ENCODE measurements at places on chromosomes 7 and 10.

- no peak for DNase-seq
Measured at GRCh38 chr7:106791526-106791925, 73.6 kb upstream of the PIK3CG start.

GRCh38 chr7:11706666-11707605, 125.1 kb downstream of the THSD7A start:
- DNase-seq, result peak; percentile 43

DNA sequence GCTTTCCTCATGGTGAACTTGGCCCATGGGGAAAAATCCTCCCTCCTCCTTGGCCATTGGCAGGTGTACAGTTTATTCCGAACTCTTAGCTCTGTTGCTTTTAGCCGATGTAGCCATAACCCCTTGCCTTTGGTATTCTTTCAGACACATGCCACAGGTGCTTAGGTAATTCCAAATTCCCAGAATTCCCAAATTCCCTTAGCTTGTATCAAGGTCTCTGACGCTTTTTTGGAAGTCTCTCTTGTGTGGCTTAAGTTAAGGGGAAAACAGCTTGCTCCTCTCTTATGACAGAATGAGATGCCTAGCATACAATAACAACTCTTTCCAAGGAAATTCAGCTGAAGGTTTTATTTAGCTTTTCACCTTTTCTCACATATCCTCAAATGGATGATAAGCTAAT, 68.0 kb downstream of the SUGCT start:
- DNase-seq, result no peak

DNA sequence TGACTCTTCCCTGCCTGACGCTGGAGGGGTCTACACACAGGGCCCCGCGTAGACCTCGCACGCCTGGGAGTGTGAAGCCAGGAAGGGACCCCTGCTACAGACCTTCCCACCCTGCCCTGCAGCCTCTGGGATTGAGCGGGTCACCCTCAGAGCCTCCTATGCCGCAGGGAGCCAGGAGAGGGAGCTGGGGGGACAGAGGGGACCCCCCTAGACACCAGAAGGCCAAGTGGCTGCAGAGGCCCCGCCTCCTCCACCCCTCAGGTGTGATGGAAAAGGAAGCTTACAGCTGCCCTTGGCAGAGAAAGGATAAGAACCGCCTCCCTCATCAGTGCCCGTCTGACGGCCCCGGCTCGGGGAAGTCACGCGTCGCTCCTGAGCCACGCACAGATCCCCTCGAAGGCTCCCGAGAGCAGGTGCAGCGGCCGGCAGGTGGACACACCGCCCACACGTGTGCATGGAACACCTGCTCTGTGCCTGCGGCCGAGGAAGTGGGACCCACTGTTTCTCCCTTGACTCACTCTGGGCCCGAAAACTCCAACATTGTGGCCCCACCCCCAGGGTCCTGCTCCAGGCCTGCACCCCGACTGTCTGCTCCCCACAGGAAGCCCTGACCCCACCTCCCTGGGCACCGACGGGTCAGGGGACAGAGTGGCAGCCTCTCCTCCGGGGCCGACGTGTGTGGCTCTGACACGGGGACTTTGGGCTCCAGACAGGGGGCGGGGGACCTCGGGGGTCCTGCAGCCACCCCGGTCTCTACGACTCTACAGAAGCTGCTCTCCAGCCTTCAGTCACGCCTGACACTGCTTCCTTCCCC, 73.3 kb downstream of the MICALL2 start:
- no peak for DNase-seq

DNA sequence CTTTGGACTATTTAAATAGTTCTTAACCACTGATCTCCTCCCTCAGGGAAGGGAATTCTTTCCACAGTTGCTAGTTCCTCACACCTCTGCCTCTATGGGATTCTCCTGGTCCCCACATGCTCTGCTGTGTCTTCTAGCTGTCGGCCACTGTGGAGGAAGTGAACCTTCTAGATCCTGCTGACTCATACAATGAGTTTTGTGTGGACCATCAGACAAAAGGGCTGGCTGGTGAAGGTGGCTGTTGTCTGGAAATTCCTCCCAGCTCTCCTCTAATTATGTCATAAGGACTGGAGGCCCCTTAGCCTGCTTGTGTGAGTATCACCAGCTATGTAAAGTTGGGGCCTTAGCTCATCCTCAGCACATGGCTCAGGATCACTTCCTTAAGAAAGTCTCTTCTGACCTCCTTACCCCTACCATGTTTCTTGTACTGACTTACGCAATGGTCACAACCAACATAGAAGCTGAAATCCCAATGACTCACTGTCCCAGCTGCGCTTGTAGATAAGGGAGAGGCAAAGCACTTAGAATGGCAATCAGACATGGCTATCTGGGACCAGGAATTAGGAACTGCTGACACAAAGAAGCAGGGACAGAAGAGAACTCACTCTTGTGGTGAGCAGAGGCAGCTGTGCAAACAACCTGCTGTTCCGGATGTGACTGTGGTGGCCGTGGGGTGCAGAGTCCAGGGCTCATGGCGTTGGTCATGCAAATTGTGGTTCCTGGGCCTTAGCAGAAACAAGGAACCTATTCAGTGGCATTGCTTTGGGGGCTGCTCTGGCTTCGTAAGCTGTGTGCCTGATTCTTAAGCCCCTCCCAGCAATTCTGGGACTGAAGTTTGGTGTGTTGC, 2.5 kb upstream of the MACC1 start:
- DNase-seq, result peak; percentile 91

GRCh38 chr7:119096683-119097082, 872.2 kb downstream of the ANKRD7 start:
- no peak for DNase-seq

DNA sequence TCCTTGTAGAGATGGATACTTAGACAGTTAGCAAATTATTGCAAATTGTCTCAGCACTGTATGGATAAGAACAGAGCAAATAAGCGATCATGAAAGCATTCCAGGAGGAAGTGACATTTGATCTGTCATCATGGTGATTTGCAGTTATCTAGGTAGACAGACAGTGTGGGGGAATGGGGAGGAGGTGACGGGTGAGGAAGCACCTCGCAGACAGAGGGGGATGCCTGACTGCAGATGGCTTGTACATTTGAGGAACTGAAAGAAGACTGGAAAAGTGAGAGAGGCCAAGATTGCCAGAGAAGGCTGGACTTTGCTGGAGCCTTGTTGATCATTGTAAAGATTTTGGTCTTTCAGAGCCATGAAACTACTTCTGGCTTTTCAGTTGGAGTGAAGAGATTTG, 318.2 kb upstream of the CELF2 start:
- no peak for DNase-seq

DNA sequence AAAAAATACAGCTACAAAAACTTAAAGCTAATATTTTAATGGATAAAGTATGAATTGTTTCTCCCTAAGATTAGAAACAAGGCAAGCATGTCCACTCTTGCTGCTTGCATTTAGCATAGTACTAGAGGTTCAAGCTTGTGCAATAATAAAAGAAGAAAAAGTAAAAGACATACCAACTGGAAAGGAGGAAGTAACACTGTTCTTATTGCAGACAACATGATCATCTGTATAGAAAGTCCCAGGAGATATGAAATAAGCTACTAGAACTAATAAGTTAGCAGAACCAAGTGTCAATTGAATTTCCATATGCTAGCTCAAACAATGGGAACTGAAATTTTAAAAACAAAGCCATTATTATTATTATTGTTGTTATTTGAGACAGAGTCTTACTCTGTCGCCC, 20.0 kb upstream of the RABGEF1 start:
- no peak for DNase-seq

DNA sequence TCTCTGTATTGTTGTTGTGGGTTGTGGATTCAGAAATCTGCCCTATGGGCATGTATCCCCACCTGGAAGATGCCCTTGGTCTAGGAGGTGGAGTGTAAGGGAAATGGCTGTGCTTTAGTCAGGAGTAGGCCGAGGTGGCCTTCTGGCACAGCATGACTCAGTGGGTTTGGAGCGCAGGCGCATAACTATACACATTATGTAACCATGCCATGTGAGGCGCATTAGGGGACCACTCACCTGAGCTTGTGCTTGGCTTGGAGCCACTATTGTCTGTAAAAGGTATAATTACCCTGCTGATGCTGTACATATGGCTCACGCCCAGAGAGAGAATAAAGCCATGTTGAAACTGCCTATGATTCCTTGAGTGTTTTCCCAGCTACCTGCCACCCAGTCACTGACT, 20.6 kb upstream of the ADAMTS14 start:
- DNase-seq, result no peak

- DNase-seq, result no peak
Measured at GRCh38 chr10:125423569-125423968, 259.4 kb downstream of the TEX36 start.

- DNase-seq, result no peak
Measured at GRCh38 chr10:22022257-22023032, 18.9 kb upstream of the DNAJC1 start.

DNA sequence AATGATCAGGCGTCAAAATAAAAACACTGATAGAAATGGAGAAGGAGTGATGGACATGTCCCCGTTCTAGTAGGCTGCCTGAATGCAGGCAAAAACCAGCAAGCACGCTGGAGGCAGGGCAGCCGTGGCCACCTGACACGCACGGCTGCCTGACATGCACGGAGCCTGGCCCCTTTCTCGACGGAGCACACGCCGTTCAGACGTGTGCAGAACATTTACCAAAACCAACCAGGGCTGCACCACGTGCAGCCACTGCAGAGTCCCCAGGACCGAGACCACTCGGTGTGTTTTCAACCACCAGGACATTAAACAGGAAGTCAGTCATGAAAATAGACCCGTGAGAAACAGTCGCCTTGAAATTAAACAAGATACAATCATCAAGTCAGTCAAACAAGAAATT, 61.9 kb upstream of the NKX6-2 start:
- DNase-seq, result no peak

DNA sequence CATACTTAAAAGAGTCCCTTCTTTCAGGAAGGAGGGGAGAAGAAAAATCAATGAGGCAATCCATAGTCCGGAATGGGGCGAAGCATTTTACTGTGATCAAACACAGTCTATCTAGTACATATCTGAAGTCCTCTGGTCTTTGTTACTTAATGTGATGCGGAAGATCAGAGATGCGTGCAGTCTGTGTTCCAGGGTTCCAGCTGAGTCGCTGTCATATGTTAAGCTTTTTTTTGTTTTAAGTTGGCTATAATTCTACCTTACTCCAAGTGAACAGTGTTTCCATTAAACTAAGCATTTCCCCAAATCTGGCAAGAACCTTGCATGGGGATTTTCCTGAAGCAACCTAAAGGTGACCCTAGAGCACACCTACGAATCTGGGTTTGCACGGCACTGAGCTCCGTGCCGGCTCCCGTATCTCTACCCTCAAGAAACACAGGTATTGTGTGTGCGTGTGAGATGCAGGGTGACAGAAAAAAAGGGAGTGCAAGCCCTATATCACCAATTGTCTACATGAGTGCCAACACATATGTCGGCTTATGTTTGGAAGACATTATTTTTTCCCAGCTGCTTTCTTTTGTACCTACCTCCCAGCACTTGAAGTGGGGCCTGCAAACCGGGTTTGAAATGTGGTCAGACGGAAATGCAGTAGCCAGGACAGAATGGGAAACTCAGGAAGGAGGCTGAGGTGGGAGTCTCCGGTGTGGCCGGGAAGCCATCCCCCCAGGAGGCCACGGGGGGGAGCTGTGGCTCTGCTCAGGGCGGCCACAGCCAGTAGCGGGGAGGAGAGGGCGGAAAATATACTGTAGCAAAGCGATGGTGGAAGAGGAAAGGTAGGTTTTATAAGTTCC, 435.8 kb upstream of the MGMT start:
- peak; percentile 35 for DNase-seq

GRCh38 chr7:138434597-138435019, 25.5 kb upstream of the TRIM24 start:
- DNase-seq, result no peak
